Amniotic stem cell (primary cell): ENCODE measurements at places on chromosomes 12 and 14.
A peak's percentile ranks its signal among the peaks of the same experiment; 100 is the strongest.

DNA sequence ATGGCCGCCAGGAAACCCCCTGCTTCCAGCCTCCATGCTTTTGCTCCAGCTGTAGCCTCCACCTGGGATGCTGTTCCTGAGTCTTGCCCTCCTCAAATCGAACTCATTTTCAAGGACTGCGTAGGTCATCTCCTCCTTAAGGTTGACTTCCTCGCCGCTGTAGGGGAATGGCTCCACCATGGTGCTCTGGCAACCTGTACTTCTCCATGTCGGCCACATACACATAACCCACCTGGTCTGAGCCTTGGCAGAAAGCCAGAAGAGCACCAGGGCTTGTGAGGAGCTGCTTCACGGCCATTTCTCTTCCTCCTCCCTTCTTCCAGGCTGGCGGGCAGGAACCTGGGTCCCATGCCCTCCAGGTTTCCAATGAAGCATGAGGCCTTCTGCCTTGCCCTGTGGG lies 36.7 kb upstream of the BEGAIN start:
- DNase-seq = no peak

GRCh38 chr14:51131516-51131915 lies 36.6 kb upstream of the TRIM9 start:
- no peak for DNase-seq

- DNase-seq = no peak
These were observed 7.3 kb downstream of the TTC7B start for GRCh38 chr14:90808759-90809529.

DNA sequence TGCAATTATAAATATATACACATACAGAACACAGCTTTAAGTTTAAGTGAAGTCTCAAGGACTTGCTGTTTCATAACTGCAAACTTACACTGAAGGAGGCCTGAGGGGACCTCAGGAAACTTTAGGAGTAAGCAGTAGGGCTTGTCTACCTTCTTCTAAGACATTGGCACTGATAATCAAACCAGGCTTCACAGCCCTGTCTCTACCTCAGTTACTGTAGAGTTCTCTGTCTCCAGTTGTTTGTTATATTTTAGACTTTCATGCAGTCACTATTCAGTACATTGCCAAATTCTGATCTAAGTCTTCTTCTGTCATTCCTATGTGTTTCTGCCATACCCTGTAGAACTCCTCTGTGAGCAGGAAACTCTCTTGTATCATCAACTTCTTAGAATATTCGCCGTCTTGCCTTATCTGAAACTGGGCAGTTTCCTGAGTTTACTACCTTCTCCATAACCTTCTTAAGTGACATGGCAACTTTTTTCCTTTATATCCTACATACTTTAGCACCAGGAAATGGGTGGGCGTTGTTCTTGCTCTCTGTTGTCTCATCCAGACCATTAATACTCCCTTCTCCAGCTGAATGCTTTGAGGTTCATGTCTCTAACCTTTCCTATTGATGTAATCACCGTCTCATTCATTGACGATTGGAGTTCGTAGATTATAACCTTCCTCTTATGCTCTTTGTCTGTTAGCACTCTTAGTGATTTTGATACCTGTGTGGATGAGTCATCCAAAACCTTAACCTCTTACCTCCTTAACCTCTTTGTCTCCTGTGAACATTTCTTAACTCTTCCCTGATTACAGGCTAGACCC lies 11.4 kb downstream of the APAF1 start:
- no peak for DNase-seq

DNA sequence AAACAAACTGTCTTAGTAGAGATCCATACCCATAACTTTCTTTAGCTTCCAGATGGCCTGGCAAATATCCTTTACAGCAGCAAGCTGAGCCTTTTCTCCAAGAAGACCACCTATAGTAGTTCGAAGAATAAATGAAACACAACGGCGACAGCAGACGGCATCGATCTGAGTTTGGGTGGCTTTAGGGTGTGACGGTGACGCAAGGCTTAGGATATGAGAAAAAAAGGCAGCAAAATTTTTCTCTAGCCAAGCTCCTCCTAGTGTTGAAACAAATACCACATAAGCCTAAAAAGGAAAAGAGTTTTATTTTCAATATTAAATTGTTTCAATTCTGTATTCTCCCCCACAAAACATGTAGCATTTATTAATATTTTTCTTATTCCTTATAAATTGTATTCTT lies 33.3 kb downstream of the HEATR5A start:
- no peak for DNase-seq

- DNase-seq = no peak
These were observed 48.4 kb downstream of the KTN1 start for GRCh38 chr14:55628426-55628825.

GRCh38 chr14:68795597-68796417 lies 2.9 kb upstream of the ZFP36L1 start:
- DNase-seq = peak; percentile 49
